PC-9 (cell line): ENCODE measurements at places on chromosomes 7 and 10. TPM values are rescaled to one million over a fixed set of nuclear protein-coding genes. Genes with fewer than 3 reads are reported as not detected.

Gene NME8
- total RNA-seq, result not detected in 2 replicates

Gene DNTT
- not detected in 2 replicates for total RNA-seq

DNA sequence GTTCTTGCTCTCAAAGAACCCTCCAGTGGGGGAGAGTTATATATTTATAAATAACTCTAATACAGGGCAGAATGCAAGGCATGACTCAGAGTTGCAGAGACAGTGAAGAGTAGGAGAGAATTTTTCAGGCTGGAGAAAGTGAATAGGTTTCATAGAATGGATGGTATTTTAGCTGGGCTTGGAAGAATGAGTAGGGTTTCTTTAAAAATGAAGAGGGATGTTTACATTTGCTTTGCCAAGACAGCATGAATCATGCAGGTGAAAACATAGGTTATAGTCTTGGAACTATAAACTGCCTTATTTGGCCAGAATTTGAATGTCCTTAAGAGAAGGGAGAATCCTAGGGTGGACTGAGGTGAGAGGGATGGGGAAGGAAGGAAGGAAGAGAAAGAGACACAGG lies 124.8 kb downstream of the CPED1 start:
- no peak for DNase-seq

DNA sequence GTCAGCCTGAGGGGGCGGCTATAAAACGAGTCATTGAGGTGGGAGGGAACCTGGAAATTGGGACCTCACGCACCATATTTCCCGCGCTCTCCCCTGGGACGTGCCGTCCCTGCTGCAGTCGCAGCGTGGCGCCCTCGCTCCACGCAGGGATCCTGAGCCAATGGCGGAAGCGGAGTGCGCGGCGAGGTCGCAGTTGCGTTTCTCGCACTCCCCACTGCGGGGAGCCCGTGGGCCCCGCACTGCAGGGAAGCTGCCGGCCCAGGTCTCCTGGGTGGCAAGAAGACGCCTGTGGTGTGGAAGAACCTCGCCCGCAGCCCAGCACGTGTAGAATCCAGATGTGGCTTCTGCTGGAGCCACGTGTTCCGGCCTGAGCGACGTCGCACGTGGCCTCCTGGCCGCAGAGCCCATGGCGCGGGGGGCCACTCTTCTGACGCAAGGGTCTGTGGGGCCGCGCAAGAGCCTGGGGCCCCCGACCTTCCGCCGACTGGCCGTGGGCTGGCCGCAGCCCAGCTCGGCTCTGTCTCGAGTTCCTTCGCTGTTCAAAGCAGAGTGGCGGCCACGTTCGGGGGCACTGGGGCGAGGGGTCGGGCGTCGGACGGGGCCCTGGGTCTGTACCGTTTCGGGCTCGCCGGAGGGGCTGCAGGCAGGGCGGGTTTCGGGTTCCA lies 26.4 kb downstream of the HIF1AN start:
- no peak for DNase-seq

- no peak for DNase-seq
These were observed 107.9 kb upstream of the PPIF start for GRCh38 chr10:79239275-79239779.

Gene PNLIPRP3
- not detected in 2 replicates for total RNA-seq
